ENCODE measurements at places on chromosomes 16 and 17.

DNA sequence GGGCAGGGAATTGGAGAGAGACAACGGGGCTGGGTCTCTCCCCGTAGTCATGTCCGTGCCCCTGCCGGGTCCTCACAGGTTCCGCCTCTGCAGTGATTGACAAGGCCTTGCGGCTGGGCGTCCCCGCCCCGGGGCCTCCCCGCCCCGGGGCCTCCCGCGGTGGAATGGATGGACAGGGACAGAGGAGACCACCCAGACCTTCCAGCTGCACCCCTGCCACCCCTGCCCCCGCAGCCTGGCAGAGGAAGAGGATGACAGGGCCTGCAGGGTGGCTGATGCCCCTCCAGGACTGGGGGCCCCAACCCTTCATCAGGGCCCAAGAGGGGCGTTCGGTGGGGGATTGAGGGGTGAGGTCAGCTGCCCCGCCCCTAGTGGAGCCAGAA, 216.4 kb upstream of the CIBAR2 start:
- no peak for DNase-seq

DNA sequence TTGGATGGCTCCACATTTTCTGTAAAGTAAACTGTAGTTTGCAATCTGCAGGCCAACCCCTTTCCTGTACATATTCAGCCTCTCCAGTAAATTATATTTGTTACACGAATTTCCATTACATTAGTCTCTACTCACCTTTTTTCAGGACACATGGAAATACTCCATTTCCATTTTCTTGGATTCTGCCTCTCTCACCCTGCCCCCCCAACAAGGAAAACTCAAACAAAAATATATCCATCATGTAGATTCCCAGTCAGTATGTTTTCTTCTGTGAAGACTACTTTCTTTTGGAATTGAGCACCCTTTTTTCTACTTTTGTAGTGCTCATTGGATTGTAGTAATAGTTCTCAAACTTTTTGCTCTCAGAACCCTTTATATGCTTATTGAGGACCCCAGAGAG, 2.9 kb downstream of the PPM1D start:
- no peak for DNase-seq

- no peak for DNase-seq
These were observed 5.0 kb downstream of the SLC26A11 start for GRCh38 chr17:80225230-80225629.

DNA sequence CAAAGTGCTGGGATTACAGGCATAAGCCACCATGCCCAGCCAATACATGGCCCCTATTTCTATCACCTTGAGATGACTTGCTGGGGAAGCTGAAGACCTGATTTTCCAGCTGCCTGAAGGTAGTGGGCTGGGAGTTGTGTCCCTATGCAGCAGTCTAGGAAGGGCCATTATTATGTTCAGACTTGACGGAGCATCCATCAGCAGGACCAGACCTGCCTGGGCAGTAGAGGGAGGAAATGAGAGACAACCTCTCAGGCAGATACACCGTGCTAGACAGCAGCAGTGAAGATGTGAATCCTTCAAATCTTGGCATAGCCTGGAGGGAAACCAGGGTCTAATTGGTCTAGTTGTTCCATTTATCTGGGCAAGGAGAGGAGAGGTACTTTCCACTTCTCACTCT, 35.6 kb upstream of the PHOSPHO1 start:
- DNase-seq = no peak

DNA sequence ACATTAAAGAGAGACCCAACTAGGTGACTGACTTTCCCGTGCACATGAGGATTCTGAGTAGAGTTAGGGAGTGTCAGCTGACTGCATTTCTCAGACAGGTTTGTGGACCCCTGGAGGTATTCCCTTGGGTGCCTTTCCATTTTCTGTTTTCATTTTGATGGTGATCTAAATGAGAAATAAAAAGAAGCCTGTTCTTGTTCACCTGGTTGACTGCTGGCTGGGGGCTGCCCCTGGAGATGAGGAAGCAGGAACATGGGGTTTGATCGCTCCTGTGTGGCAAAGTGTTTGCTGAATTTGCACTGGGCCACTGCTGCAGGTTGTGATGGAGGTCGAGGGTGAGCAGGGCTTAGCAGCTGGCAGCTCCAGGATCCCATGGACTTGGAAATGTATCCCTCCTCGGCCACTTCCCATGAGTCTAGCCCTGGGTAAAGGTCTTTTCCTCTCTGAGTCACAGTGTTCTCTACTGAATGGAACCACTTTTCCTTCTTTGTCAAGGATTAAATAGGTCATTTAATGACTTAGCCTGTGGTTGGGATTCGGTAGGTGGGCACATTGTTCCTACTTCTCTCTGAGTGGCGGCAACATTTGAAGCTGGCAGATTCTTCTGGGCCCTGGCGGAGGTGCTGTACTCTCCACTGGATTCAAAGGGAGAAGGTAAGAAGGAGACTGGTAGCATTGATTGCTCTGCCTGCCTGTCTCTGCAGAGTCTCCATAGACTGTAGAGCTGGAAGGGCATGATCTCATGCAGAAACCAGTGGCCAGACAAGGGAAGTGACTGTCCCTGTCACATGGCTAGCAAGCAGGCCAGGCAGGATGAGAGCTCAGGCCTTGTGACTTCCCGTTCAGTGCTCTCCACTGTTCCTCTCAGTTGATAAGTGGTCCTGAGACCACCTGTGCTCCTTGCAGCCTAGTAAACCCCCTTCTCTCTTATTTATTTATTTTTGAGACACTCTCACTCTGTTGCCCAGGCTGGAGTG, 17.9 kb downstream of the SNX29 start:
- DNase-seq = no peak

All from cardiac muscle cell (in vitro differentiated cells and primary cell).